ENCODE measurements at places on chromosomes 5 and 9. TPM values are rescaled to one million over a fixed set of nuclear protein-coding genes. Genes with fewer than 3 reads are reported as not detected.

DNA sequence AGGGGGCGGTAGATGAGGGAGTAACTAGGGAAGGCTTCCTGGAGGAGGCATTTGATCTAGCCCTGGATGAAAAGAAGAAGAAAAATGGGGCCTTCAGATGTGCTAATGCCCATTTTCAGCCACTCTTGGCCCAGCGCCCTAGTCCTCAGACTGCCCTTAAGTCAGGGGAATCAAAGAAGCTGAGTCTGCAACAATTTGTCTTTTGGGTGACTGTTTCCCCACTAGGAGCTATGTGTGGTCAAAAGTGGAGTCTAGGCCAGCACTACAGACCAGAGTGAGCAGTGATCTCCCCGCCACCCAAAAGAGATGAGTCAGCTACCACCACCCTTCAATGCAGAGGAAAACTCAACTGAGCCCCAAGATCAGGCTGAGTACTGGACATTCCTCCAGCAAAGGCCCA is 542.1 kb downstream of the BNC2 start:
- DNase-seq: no peak

- DNase-seq: no peak
These were observed 8.4 kb downstream of the WDR41 start for GRCh38 chr5:77483682-77484081.

MORN5 gene
- not detected for polyA plus RNA-seq

DNA sequence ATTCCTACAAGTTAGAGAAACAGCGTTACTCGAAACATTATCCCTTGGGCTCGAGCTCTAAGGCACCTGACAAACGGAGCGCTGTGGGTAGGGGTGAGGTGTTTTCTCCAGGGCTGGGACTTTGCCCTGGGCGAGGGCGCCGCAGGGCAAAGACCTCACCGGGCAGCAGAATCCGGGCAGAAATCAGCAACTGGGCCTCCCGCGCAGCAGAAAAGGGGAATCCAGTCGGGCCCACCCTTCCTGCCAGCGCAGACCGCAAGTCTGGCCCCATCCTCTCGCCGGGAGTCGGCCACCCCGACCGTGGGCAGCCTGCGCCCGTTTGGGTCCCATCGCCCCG is 430 bp upstream of the MSH3 start:
- peak; percentile 63 for DNase-seq

- no peak for DNase-seq
These were observed 419.8 kb downstream of the DMRT2 start for GRCh38 chr9:1469996-1470395.

DNA sequence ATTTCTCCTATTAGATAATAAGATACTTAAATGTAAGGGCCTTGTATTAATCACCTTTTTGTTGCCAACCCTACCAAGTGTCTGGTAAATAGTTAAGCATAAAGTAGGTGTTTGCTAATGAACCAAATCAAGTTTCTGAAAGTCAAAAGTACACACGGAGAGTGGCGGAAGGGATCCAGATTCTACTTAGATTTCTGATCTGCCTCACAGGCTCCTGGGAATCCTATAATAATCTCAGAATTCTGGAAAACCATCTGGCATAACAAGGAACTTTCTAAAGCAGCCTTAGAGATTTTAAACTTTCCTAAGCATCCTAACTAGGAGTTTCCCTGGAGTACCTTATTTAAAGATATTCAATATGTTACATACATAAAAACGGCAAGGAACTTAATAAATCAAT is 363.2 kb upstream of the SMC2 start:
- no peak for DNase-seq

- DNase-seq: no peak
These were observed 198.3 kb downstream of the KCTD16 start for GRCh38 chr5:144369006-144369405.

DNA sequence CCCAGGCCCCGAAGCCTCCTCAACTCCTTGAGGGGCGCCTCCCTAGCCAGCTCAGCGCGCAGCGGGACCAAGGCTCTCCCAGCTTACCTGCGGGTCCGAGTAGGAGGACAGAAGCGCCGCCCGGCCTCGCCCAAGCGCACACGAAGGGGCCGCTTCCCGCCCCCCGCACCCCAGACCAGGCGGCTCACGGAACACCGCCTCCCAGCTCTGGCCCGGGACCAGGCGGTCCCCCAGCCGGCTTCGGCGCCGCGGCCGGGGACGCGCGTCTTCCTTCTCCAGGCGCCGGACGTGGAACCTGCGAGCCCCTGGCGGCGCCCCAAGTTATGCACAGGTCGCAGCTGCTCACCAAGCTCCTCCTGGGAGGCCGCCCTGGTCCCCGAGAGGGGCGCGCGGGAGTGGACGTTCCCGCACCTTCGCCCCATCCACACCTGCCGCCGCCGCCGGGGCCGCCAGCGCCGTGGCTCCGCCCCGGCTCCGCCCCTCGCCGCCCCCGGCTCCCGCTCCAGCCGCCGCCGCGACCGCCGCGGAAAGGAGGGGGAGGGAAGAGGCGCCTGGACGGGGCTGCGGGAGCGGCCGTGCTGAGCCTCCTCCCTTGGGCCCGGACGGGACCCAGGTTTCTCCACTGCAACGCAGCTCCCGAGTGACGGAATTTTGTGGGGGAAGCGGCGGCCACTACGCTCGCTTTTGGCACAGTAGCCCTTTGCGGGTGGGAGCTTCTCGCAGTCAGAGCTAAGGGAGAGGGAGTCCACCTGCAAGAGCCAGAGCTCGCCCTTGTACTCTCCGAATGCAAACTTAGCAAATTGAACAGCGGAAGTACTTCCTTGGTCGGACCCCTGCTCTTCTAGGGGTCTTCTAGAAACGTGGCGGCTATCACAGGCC is 77.5 kb upstream of the IFNE start:
- DNase-seq: no peak

- DNase-seq: no peak
These were observed 68.7 kb downstream of the ACTL7B start for GRCh38 chr9:108786901-108787689.

DNA sequence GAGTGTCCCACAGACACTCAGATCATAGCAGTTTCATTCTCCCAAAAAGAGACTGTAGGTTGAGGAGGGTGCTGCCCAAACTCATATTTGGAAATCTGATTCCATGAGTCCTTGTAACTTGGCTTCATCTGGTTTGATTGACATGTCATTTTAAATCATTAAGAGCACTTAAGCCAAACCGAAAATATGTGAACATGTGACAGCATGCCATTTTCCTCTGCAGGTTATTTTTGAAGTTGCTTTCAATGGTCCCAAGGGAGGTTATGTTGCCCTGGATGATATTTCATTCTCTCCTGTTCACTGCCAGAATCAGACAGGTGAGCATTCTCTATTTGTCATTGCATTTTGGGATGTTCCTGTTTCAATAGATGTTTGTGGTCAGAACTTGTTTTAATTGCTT is 87.6 kb downstream of the MAMDC2 start:
- no peak for DNase-seq

CDKN2A gene
- polyA plus RNA-seq: not detected

GABRA1 gene
- polyA plus RNA-seq: not detected

- DNase-seq: peak; percentile 38
These were observed 19.1 kb downstream of the TPPP start for GRCh38 chr5:673831-674629.

DNA sequence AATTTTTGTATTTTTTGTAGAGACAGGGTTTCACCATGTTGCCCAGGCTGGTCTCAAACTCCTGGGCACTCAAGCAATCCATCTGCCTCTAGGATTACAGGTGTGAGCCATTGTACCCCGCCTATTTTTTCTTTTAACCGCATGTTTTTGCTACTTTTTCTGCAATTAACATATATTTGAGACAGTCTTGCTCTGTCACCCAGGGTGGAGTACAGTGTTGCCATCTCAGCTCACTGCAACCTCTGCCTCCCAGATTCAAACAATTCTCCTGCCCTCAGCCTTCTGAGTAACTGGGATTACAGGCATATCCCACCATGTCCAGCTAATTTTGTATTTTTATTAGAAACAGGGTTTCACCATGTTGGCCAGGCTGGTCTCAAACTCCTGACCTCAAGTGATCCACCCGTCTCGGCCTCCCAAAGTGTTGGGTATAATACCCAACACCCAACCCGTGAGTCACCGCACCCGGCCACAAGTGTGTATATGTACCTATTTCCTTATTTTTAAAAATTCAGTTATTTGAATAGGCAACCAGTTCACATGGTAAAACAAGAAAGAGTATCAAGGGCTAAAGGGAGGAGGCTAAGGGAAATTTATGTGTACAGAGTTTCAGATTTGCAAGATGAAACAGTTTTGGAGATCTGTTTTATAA is 13.3 kb downstream of the PHAX start:
- no peak for DNase-seq

BTNL9 gene
- polyA plus RNA-seq: 88.2 TPM

DNA sequence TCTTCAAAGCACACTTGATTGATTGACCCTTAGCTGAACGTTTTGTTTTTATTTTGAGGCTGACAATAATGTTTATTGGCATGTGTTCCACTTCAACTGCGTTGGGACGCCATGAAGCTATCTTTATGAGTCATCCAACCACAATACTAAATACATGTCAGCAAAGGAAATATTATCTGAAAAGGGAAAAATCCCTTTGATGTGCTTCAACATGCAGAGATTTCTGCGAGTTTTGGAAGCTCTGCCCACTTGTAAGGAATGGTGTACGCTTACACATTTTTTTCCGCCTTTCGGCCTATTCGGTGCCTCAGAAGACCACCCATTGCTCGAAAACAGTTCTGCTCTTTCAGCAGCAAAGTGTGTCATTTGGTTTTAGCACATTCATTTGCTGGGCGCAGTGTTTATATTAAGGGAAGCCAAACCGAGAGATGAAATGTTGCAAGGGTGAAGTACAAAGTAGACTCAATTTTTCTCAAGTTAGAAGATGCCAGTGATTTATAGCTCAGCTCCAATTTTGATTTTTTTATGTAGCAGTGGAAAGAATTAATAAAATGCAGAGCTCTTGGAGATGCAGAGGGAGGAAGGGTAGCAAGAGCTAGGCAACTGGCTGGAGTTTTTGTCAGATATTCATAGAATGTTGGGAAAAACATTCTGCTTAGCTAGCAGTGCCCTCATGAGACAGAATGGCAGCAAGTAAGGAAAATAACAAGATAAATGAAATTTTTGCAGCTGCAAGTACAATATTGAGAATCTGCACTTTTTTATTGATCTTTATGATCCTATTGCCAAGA is 68.9 kb downstream of the PRDM6 start:
- DNase-seq: no peak

FAM240B gene
- not detected for polyA plus RNA-seq

GRCh38 chr5:127652952-127653611 is 4.2 kb downstream of the CTXN3 start:
- DNase-seq: no peak

GRCh38 chr9:99031994-99032393 is 72.9 kb upstream of the TGFBR1 start:
- DNase-seq: no peak

DNA sequence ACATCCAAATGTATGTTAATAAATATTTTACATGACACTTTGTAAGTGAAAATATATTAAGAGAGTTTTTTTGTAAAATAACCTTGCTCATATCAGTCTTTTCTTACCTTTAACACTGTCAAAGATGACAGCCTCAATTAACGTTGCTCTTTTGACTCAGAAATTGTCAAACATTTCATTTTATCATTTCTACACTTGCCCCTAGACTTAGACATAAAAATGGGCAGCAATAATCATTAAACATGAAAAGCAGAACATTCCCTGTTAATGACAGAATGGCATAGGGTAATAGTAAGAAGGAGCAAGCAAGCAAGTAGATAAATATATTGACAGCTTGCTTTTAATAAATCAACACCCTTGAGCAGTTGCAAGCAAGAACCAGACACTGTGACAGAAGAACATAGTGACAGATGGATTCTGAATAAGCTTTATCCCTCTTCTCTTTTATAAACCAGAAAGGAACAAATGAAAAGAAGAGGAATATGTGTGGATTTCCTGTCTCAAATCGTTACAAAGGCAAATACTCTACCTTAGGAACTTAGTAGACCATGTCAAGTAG is 796.0 kb upstream of the CHD1 start:
- DNase-seq: no peak
